ENCODE measurements at places on chromosomes 11 and 22.

DNA sequence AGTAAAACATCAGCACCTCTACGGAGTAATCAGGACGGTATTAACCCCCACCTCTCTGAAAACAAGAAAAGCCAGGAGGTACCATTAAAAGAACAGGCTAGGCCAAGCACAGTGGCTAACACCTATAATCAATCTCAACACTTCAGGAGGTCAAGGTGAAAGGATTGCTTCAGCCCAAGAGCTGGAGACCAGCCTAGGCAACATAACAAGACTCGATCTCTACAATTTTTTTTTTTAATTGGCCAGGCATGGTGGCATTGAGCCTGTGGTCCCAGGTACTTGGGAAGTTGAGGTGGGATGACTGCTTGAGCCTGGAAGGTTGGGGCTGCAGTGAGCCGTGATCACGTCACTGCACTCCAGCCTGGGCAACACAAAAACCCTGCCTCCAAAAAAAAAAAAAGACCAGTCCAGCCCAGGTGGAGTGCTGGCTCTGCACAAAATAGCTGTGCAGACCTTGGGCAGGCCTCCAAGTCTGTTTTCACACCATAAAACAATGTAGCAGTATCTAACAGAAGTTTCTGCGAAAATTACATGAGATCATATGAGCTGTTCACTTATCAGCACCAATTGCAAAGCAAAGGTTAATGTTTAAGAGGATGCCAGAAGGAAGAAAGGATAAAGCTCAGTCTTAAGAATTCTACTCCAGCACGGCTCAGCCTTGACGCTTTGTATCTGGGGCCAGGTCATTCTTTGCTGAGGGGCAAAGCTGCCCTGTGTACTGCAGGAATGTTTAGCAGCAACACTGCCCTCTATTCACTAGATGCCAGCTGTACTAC, 14.8 kb downstream of the CHKA start:
- no peak for DNase-seq

- no peak for DNase-seq
Measured at GRCh38 chr22:37427711-37428635, 694 bp upstream of the ELFN2 start.

- DNase-seq: no peak
Measured at GRCh38 chr22:43171607-43172006, 15.3 kb downstream of the TTLL12 start.

GRCh38 chr11:14065681-14066080, 103.2 kb downstream of the SPON1 start:
- DNase-seq: no peak

DNA sequence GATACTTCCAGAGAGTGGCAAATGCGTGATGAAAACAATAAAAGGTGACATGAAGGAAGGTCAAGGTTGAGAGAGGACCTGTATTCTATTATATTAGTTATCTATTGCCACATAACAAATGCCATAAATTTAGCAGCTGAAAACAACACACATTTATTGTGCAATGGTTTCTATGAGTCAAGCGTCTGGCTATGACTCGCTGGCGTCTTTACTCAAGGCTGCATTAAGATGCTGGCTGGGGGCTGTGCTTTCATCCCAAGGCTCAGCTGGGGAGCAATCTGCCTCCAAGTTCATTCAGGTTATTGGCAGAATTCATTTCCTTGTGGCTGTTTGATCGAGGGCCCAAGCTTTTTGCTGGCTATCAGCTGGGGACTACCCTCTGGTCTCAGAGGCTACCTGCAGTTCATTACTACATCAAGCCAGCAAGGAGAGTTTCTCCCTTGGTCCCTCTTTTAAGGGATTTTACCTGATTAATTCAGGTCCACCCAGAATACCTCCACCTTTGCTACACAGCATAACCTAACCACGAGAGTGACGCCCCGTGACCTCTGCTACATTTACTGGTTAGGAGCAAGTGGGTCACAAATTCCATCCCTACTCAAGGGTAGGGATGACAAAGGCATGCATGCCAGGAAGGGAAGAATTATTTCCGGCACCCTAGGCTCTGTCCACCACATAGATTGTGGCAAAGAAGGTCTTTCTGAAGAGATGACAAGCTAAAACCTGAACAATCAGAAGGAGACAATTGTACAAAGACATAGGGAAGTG, 549.1 kb downstream of the MN1 start:
- no peak for DNase-seq

GRCh38 chr11:21564833-21565682, 627.8 kb upstream of the ANO5 start:
- no peak for DNase-seq

DNA sequence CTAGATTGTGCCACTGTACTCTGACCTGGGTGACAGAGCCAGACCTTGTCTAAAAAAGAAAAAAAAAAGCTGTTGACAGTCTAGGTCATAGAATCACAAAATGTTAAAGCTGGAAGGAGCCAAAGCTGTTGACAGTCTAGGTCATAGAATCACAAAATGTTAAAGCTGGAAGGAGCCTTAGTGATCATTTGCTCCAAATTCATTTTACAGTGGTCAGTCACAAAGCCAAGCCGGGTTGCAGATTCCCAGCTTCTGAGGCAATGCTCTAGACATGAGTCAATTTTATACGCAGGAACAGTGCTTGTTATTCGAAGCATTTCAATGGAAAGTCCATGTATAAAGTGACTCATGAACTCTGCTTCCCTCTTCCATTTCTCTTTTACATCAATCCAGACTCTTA, 47.4 kb downstream of the SYT13 start:
- DNase-seq: no peak

DNA sequence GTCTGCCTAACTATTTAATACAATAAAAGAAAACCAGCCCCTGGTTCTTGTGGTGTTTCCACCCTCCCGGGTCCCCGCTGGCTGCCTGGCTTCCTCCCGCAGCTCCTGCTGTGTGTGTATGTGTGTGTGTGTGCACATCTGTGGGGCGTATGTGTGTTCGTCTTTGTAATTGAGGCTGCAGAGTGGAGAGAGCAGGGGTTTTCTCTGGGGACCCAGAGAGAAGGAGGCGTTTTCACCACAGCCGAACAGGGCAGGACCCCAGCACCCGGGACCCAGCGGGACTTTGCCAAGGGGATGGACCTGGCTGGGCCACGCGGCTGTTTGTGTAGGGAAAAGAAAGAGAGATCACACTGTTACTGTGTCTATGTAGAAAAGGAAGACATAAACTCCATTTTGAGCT, 42.7 kb downstream of the IGLL1 start:
- no peak for DNase-seq

GRCh38 chr11:15095736-15096228, 18.9 kb upstream of the INSC start:
- DNase-seq: no peak

DNA sequence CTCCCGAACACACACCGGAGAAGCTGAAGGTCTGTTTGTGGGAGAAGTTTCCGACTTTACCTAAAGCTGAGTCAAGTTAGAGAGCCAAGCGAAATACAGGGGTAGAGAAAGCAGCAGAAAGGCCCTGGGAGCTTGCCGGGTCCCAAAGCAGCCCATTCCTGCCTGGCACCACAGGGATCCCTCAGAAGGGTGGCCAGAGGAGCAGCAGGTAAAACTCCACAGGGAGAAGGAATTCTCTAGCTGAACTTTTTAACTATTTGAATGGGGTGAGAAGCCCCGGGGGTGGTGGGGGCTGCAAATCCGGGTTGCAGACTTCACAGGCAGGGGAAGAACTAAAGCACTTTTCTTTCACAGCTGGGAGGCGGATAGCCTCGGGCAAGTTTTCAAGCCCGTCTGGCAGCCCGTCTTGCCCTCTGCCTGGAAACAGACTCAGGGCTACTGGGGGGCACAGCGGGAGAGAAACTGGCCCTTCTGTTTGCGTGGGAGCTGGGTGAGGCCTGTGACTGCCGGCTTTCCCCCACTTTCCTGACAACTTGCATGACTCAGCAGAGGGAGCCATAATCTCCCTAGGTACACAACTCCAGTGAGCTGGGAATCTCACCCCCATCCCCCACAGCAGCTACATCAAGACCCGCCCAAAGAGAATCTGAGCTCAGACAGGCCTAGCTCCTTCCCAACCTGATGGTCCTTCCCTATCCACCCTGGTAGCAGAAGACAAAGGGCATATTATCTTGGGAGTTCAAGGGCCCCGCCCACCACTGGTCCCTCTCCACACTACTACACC, 311.0 kb downstream of the SBF2 start:
- DNase-seq: no peak

GRCh38 chr11:65280646-65281045, 18.9 kb downstream of the POLA2 start:
- DNase-seq: no peak

DNA sequence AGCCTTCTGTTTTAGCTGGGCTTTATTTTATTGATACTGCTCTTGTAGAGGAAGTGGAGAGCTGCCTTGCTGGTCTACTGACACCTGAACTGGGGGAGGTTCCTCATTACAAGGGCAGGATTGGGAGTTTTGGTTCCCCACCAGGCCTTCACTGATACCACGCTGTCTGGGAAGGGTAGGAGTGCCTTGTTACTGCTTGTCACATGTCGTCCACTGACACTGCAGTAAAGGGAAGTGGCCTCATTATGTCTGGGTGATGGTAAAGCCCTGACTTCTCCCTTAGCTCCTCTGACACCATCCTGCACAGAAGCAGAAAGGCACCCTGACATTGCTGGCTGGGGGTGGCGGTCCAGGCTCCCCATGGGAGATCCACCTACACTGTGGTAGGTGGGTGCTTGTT, 38.7 kb upstream of the ELF5 start:
- no peak for DNase-seq

DNA sequence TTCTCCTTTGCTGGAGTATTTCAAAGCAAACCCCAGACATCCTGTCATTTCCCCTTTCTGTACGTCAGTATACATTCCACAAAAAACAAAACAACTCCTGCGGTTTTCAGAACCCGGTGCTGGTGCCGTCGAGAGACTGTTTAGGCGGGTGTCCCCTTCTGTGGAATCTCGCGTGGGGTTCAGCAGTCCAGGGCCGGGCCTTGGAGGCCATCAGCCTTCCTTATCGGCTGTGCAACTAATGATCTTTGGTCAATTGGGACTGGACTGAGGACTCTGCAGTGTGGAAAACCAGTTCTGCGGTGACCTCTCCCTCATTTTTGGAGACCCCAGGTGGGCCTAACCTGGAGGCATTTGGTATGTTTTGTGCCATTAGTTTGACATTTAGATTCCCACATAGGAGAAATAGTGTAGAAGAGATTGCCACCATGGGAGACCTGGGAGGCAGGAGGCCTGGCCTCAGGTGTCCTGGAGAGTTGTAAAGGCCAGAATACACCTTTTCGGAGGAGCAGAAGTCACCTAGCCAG, 84.4 kb downstream of the TBC1D22A start:
- no peak for DNase-seq

GRCh38 chr22:41429232-41429950, 17.2 kb downstream of the TOB2 start:
- no peak for DNase-seq

DNA sequence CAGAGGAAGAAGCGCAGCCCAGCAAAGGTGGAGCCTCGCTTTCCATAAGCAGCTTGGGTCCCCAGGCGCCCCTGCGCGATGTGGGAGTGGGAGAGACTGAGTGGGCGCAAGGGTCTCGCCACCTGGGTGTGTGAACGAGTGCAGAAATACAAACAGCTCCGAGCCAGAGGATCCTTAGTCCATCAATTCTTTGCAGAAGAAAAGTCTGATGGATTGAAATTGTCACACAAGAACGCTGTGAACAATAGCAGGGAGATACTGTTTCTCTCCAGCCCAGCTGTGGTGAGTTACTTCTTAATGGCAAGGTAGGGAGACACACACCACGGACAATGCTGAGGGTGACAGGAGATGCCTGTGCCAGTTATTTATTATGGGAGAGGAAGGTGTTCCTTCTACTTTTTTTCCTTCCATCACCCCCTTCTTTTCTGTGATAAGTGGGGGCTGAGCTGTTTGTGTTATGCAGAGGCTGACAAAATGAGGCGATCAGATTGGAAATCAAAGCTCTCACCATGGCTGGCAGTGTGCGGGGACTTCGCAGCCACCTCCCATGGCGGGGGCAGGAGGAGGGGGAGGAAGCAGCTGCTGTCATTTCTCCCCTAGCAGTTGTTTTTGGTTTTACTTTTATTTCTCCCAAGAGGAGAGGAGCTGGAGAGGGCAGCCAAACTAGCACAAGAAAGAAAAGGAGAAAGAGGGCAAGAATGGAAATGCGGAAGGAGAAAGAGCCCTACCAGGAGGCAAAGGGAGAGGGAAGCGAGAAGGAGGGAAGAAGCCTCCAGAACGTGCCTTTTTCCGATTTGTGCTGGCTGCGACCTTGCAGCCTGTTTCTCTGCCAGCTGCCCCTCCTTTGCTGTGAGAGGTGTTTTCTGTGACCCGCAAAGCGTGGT, 755.8 kb downstream of the NTM start:
- DNase-seq: no peak

DNA sequence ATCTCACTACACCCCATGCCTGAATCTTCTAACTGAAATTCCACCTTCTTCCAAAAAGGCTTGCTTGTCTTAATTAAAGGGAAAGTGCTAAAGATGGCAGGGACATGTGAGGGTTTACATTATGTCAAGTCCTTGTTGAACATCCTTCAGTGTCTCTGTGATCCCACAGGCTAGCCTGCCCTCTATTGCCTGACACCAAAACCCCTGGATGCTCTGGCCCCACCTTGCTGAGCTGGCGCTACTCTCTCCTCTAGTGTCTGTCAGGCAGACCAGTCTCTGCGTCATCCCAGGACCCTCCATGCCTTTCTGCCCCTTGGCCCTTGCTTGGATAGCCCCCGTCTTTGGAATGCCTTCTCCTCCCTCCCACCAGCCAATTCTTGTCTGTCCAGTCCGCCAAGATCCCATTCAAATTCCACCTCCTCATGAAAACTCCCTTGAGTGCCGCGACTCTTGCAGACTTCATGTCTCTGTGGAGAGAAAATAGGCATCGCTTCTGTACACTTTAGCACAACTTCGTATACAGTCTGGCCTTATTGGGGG, 69.3 kb downstream of the PKNOX2 start:
- DNase-seq: no peak

DNA sequence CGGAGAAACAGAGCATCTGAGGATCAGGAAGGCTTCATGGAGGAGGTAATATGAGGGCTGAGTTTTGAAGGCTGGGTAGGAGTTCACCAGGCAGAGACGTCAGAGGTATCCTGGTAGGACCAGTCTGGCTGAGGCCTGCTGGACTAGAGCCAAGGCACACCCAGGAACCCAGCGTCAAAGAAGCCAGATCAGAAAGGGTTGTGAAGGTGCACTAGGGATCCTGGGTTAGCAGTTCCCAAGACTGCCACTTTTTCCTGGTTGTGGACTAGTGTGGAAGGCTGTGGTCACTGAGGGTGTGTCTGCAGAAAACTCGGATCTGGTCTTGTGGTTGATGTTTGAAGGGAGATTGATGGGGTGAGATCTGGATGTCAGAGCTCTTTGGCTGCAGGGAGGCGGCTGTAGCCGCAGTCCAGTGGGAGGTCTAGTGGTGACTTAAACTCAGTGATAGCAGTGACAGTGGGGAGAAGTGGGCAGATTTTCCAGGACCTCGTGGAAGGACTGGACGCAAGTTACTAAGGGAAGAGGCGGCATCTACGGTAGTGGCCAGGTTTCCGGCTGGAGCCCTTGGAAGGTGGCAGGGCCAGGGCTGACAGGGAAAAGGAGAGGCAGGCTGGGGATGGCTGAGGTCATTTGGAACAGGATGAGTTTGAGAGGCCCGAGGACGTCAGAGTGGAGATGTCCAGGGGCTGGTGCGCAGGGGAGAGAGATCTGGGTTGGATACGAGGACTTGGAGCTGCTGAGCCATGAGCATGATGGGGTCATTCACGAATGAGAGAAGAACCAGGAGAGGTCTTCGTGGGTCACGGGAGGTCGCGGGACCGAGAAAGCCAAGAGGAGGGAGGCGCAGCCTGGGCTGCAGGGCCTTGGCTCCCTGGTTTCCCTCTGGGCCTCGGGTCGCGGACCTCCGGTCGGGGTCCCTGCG, 10.9 kb downstream of the RELA start:
- DNase-seq: no peak

GRCh38 chr11:29809121-29809520, 207.7 kb downstream of the KCNA4 start:
- no peak for DNase-seq
